ENCODE measurements at places on chromosomes 5 and 9.
A peak's percentile ranks its signal among the peaks of the same experiment; 100 is the strongest.

DNA sequence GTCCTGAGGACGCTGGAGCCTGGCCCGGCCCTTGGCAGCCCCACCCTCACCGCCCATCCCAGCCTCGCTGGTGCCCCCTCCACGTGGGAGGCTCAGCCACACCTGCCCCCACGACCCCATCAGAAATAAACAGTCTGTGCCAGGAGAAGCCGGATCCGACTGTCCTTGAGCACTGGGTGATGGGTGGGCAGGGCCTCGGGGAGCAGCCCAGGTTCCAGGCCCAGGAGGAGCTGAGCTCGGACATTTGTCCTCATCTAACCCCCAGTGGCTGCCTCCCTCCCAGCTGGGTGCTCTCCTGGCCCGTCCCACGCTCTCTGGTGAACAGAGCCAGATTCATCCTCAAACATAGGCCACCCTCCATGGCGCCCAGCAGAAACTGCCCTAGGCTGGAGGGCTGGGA is 4.6 kb upstream of the PTGDS start:
- DNase-seq = no peak

GRCh38 chr9:14524873-14525515 is 168.2 kb downstream of the ZDHHC21 start:
- no peak for DNase-seq

DNA sequence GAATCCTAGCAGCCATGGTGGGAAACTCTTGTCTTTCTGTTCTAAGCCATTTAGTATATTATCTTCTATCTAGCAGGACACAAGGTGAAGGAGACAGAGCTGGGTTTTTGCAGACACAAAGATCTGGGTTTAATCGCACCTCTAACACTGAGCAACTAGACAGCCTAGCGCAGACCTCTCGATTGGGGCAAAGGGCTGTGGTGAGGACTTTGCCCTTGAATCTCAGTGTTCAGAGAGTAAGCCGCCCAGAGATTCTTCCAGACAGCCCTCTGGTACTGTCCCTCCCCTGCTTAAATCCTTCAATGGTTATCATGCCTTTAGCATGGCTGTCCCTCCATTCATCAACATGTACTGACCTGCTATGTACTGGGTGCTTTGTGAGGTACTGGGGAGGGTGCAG is 128.1 kb downstream of the CRB2 start:
- DNase-seq = no peak

DNA sequence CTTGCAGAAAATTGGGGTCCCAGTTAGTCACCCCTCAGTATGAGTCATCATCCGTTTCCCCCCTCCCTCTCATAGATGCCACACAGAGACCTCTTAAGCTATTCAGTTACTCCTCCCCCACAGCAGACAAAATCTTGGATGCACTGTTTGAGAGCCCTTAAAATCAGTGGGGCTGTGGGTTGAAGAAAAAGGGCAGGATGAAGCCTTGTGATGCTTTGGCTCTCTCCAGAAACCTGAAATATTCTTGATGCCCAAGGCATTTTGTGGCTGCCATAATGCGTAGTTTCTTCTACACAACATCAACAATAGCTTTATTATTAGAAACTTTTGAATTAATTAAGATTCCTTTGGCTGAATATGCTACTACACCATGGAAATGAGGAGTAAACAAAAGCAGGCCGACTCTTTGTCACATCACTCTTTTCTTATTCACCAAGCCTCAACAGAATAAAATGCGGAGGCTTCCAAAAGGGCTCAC is 133.8 kb downstream of the MRPS30 start:
- DNase-seq = no peak

GRCh38 chr5:73295447-73295846 is 122.5 kb downstream of the TMEM174 start:
- no peak for DNase-seq

DNA sequence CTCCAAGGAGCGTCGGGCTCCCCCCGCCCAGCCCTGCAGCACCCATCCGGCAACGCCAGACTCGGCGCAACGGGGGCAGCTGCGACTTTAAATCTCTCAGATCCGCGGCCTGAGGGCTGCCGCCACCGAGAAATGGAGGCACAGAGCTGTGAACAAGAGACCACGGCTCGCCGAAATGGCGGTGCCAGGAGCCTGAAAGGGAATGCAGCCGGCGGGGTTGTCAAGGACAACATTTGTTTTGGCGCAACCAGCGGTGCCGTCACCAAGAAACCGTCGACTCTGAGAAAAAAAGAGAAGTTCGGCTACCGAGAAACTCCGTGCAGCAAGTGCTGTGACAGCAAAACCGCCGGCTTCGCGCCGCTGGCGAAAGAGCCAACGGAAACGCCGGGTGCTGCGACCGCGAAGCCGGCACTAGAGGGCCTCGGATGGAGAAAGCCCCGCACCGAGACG is 2.1 kb upstream of the ANXA2R start:
- no peak for DNase-seq

DNA sequence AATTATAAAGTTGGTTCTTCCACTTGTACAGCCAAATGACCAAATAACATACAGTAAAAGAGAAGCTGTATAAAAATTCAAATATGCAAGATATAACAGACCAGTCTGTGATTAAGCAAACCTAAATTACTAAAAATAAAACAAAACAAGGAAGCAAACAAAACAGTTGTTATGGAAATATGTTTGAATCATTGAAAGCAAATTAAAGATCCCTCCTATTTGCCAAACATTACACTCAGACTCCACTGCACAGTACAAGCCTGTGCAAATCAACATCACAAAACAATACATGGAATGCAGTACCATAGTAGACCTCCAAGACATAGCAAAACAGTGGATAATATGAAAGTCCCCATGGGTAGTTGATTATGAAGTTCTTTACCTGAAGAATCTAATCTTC is 288.1 kb upstream of the PTGER4 start:
- DNase-seq = no peak

GRCh38 chr5:41831155-41831554 is 39.1 kb downstream of the OXCT1 start:
- DNase-seq = no peak

GRCh38 chr9:117574099-117574498 is 130.1 kb upstream of the TLR4 start:
- no peak for DNase-seq

DNA sequence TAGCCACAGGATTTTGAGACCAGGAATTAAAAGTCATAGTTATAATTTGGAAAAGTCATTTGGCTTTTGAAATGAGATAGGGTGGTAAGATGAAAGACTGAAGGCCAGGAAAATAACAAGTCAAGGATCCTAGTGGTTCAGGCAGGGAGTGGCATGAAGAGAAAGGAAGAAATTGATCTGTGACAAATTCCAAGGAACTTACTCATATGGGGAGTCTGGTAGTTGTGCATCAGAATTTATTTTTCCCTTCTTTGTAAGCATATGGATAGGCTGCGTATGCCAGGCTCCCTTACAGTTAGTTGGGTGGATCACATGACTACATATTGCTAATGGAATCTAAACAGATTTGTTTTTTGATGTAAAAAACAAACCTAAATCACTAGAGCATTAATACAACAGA is 21.0 kb downstream of the ISL1 start:
- DNase-seq = no peak

DNA sequence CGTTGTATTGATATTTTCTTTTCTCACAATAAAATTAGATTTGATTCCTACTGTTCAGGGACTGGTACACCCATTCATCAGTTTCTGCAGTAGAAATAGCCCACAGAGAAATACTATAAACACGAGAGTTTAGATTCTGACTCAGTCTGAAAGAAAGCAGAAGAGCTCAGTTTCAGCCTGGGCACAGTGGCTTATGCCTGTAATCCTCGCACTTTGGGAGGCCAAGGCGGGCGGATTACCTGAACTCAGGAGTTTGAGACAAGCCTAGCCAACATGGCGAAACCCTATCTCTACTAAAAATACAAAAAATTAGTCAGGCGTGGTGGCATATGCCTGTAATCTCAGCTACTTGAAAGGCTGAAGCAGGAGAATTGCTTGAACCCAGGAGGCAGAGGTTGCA is 8.6 kb downstream of the ITK start:
- DNase-seq = no peak

DNA sequence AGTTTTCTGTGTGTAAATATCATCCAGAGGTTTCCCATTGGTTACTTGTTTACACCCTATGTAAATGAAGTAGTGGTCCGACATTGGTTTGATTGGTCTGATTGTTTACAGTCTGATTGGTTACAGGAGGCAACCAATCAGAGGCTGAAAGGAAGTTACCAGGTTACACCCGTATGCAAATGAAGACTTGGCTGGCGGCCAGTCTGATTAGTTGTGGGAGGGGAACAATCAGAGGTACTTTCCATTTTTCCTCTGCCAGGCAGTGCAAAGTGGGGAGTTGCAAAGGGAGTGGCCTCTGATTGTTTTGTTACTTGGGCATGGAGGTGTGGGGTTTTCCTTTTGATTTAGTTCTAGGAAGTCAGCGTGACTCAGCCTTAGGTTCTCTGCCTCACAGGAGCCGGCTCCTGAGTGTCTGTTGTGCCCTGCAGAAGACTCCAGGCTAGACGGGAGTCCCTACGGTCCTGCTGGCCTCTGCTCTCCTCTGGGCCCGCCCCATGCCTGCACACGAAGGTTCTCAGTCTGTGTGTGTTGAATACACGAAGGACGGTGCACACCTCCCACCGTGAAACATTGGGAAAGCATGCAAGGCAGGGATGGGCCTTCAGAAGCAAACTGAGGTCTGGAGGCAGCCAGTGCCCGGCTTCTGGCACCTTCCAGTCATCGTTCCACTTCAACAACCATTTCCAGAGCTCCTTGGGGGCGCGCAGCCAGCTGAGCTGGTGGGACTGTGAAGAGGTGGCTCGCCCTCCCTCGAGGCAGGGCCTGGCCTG is 42.9 kb downstream of the OLFM1 start:
- peak; percentile 6 for DNase-seq

- DNase-seq = no peak
Observed at GRCh38 chr5:102975045-102975444, 144.9 kb downstream of the GIN1 start.

DNA sequence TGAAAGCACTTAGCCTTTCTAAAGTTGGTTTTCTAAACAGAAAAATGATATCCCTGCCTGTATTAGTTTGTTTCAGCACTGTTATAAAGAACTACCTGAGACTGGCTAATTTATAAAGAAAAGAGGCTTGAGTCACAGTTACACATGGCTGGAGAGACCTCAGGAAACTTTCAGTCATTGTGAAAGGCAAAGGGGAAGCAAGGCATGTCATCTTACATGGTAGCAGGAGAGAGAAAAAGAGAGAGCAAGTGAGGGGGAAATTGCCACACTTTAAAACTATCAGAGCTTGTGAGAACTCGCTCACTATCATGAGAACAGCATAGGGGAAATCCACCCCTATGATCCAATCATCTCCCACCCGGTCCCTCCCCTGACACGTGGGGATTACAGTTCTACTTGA is 64.9 kb downstream of the FAM170A start:
- DNase-seq = no peak

- no peak for DNase-seq
Observed at GRCh38 chr5:102211165-102211564, 84.9 kb downstream of the SLCO4C1 start.

- DNase-seq = peak; percentile 29
Observed at GRCh38 chr9:136551401-136552116, 5.7 kb upstream of the NOTCH1 start.

DNA sequence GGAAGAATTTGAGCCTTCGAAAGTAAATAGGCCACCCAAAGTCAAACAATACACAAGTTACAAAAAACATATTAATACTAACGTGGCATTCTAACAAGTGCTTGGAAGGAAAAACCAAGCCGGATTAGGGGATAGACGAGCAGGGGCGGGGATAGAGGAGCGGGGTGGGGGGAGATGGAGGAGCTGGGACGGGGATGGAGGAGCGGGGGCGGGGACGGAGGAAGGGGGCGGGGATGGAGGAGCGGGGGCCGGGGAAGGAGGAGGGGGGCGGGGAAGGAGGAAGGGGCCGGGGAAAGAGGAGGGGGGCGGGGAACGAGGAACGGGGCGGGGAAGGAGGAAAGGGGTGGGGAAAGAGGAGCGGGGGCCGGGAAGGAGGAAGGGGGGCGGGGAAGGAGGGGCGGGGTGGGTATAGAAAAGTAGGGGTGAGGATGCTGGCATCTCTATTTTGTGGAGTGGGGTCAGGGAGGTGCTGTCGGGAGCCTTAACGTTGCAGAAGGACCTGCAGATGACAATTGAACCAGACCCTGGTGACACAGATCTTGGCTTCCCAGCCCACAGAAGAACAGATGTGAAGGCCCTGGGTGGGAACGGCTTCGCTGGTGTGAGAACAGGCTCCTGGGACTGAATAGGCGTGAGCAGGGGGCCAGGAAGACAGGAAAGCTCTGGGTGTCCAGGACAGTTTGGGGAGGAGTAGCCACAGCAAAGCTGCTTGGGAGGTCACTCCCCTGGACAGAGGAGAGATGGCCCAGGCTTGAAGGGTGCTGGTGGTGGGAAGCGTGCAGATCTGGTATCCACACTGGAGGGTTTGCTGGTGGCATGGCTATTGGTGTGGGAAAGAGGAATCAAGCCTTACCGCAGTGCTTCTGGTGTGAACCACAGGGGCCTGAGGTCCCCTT is 233.3 kb upstream of the DAP start:
- no peak for DNase-seq

- no peak for DNase-seq
Observed at GRCh38 chr5:119630752-119631440, 1.5 kb downstream of the FAM170A start.

GRCh38 chr5:61953913-61954312 is 352.1 kb upstream of the KIF2A start:
- DNase-seq = no peak

GRCh38 chr9:113477661-113478060 is 14.1 kb downstream of the RGS3 start:
- no peak for DNase-seq

DNA sequence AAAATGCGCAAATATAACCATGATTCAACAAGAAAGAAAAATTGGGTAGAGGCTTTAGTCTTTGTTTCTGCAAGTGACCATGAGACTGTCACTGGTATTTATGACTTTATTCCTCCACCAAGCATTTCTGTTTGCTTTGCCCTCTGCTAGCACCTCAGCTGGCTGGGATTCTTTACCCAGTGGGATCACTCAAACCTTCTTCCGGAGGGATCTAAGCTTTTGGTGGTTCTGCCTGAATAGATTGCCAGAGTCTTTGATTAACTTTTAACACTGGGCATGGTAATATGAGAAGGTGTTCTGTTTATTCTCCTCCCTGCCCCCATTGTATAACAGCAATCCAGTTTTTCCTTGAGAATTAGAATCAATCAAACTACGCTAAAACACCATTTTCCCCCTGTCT is 59.1 kb upstream of the FBN2 start:
- no peak for DNase-seq

DNA sequence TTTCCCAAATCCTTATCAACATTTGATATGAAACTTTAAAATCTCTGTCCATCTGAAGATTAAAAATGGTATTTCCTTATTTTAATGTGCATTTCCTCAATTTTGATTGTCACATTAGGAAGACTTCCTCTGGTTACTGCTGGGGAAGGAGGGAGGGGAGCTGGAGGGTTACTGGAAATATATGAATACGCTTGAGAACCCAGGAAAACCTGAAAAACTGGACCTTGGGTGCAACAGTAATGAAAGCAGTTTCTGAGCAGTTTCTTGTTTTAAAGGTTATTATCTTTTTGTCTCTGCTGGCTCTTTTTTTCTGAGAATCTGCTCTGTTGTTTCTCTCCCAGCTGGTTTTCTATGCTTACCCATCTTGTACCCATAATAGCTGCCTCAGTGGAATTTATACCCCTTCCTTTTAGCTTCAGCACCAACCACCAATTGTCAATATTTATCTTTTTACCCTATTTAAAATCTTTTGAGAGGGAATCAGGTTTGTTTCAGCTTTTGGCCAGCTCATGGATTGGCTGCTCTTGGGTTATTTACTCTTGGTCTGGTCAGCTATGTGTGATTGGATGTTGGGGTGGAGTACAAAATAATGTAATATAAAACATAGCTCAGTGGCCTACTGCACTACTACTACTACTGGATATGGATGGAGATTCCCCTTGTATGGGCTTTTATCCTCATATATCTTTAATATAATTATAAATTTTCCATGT is 67.4 kb downstream of the UNC13B start:
- no peak for DNase-seq

- no peak for DNase-seq
Observed at GRCh38 chr5:165996201-165996875, 2295.1 kb upstream of the WWC1 start.
